Testis (tissue), 5 donors: ENCODE measurements at places on chromosomes 5 and 9.

DNA sequence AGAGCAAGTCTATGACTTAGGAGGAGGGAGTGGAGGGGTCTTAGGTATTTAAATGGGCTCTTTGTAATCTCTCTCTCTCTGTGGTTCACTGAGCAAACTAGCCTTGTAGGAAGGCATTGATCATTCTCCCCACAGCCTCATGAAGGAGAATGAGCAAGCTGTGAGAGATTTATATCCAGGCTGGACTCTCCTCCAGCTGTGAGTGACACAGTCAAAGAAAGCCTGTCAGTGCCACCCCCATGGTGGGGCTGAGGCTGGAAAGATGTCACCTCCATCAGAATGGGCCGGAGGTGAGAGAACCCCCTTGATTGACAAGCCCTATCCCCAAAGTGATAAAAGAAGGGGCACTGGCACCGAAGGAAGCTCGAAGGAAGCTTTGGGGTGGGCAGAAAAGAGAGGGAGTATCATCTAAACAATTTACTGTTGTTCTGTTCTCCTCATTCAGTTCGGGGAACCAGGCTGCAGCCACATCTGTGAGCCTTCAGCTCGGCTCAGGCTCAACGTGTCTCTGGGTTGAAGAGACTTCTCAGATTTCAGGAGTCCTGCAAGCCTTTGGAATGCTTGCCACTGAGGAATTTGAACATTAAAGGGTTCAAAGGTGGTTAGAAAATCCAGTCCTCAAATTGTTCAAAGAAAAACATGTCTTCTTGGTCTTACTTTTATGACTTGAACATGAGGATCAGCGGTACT, 538.2 kb upstream of the ZNF462 start:
- no peak for DNase-seq

- DNase-seq = no peak
Observed at GRCh38 chr9:21081999-21082398, 4.3 kb upstream of the IFNB1 start.

DNA sequence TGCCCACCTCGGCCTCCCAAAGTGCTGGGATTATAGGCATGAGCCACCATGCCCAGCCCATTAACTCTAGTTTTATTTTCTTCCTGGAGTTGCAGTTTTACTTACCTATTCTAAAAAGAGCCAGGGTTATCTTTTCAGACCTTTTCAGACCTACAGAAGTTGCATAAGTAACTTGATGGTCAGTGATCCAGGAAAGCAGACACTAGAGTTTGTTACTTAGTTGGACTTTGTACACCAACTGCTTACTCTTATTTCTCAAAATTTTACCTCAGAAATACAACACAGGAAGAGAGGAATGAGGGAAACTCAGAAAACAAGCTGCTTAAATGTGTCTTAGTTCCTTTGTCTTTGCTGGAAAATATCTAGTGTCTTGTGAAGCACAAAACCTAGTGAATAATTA, 25.4 kb downstream of the RAD23B start:
- no peak for DNase-seq

DNA sequence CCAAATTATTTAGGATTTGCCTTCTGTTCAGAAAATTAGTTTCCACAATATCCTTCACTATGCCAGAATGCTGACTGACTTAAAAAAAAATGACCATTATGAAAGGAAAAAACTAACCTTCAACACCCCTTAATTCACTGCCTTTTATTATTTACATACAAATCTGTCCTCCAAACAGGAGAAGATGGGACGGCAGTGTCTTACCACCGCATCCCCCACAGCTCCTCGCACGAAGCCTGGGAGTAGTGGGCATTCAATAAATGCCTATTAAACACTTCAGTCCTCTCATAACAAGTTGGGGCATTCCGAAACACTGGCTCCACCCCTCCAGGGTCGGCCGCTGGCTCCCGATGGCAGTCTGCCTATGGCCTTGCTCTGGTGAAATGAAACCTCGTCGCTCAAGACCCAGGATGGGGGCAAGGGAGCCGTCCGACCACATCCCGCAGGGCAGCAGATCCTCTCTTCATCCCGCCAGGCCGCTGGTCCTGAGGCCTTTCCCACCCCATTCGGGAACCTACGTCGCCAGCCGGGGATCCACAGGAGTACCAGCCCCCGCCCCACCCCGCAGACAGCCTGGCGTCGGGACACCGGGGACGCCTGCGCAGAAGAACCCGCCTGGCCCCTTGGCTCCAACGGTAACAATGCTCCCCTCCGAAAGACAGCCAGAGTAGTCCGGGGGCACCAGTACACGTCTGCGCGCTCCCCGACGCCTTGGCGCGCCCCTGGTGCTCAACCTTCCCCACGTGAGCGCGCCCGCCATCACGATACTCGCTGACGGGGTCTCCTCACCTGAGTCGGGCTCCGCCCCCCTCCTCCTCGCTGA, 613 bp downstream of the ZBTB5 start:
- DNase-seq = peak; percentile 83
